ENCODE measurements at places on chromosomes 6 and 20. TPM values are rescaled to one million over a fixed set of nuclear protein-coding genes. Genes with fewer than 3 reads are reported as not detected.

GRCh38 chr6:164042212-164042611 is 627.7 kb downstream of the QKI start:
- DNase-seq: no peak

GRCh38 chr20:14595051-14595450 is 257.6 kb upstream of the FLRT3 start:
- no peak for DNase-seq

DNA sequence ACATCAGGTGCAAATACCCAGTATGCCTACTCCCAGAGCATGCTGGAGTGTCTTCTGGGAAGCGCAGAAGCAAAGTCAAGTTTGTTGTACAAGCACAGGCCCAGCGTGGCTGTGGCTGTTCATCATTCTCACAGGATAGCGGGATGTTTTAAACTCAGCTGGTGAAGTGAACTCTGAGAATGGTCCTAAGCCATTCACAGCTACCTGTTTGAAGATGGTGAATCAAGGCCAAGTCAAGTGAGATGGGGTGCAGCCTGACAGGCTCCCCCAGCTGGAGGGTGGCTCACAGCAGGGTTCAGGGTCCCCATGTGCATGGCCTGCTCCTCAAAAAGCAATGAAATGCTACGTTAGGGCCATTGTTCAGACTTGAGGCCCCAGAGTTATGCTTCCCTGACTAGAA is 304.7 kb upstream of the FOXQ1 start:
- DNase-seq: no peak

GRCh38 chr6:10746915-10747250 is 722 bp upstream of the TMEM14B start:
- DNase-seq: no peak

DNA sequence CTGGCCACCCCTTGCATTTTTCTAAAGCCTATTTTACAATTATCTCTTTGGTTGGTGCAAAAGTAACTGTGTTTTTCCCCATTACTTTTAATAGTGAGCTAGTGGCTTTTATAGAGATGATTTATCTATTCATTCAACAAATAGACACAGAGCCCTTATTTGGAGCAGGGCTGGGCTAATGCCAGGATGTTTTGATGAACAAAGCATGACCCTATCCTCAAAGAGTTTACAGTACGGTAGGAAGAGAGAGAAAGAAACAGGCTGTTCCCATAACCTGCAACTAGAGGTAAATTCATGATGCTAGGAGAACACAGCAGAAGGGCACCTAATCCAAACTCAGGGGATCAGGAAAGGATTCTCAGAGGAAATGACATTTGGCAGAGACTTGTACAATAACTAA is 37.3 kb upstream of the UST start:
- DNase-seq: peak; percentile 25

DNA sequence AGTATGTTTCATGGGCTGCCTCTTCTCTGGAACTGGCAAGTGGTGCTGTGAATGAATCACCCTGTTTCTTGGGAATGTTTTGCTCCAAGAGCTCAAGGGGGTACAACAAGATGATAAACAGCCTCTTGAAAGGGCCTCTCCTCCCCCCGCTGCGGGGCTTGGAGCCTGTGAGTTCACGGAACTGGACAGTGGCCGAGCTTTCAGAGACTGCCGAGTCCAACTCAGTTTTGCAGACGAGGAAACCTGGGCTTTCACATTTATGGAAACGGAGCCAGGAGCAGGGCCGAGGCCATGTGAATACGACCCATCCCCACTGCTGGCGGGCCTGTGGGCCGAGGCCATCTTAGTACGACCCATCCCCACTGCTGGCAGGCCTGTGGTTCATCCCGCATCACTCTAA is 18.2 kb upstream of the SRC start:
- DNase-seq: no peak

- DNase-seq: no peak
Observed at GRCh38 chr6:76810286-76810685, 653.0 kb downstream of the HTR1B start.

GRCh38 chr6:9161731-9162130 is 726.4 kb upstream of the SLC35B3 start:
- no peak for DNase-seq

DNA sequence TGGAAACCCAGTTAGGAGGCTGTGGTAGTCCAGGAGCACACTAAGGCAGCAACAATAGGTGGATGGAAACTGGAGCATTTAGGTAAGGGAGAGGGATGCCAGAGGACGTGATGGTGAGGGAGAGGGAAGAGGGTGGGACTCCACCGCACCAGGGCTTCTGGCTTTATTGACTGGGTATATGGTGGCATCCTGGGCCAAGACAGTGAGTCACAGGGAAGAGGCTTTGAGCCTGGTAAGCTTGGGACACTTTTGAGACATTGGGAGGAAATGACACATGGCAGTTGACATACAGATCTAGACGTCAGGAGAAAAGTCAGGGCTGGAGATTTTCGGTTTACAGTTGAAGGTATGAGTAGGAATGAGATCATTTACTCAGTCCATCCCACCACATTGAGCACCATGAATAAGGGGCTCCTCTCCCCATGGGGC is 14.9 kb downstream of the NT5E start:
- peak; percentile 92 for DNase-seq

DNA sequence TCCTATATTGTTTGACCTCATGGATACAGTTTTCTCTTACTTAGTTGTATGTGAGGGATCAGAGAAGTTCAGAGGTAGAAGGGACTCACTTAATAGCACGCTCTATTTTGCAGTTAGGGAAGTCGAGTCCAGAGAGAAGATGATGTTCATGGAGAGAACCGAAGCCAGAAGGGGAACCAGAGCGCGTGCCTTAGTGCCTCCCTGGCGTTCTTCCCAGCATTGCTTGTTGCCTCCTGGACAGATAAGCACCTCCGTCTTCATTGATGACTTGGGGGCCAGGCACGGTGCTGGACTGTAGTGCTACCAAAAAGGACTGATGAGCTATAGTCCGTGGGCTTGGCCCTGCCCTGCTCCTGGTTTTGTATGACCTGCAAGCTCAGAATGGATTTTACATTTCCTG is 109.8 kb downstream of the RPP40 start:
- DNase-seq: no peak

DNA sequence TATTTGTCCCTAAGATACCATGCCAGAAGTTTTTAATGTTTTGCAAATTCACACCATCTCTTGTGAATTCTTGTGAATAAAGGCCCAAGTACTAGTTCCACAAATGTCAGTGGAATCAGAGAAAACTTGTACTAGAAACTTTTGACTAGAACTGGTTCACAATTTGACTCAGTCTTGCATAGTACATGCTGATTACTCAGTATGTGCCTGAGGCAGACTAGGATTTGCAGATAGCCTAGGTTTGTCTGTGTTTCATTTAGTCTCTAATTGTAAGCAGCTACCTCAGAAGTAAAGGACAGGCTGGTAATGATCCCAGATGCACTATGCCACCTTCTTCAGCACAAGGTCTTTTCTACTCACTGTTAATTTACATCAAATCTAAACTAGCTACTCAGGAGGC is 34.2 kb upstream of the GSTA4 start:
- no peak for DNase-seq

DNA sequence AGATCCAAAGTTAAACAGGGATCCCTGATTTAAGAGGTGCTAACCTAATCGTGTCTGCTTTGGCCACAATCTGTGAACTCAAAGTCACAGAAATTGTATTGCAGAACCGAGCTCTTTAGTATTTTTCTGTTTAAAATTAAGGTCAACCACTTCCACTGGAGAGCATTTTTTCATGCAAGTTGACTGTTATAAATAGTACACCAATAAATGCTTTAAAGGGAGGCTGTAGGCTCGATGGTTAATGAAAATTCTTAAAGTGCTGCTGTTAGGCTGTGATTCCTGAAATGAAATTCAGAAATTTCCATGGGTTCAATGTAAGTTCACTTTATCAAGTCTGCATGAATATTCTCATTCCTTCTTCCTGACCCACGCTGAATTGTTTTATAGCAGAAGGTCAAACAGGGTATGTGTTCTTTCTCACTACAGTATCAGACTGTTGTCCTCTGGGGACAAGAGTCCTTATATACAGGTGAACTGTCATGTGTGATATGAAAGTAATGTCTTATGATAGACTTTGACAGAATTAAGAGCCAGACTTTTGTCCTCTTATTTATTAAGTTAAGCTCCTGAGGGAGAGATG is 92.5 kb upstream of the HDGFL1 start:
- DNase-seq: no peak

- no peak for DNase-seq
Observed at GRCh38 chr6:15442467-15442866, 196.6 kb downstream of the JARID2 start.

- DNase-seq: no peak
Observed at GRCh38 chr6:117924690-117925089, 17.6 kb downstream of the SLC35F1 start.

DNA sequence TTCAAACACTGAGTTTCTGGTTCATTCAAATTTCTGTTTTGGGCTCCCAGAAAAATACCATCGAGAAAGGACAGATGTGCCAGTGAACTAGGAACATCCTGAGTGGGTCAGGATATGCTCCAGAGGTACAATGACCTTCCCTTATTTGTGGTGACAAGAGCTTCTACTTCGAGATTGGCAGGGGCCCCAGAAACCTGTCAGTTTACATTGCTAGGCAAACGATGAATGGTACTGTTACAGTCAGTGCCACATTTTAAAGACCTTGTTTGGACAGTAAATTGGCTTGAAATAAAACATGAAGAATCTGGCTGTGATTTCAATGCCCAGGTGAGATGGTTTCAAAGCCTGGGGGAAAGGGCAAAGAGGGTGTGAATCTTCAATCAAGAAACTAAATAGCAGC is 454.5 kb upstream of the ID4 start:
- DNase-seq: no peak

- DNase-seq: peak; percentile 74
Observed at GRCh38 chr6:39934131-39934757, at the start of gene MOCS1. MOCS1 (minus strand) TSS chr6:39934462; CDS start chr6:39934417, 45 bp downstream.

DNA sequence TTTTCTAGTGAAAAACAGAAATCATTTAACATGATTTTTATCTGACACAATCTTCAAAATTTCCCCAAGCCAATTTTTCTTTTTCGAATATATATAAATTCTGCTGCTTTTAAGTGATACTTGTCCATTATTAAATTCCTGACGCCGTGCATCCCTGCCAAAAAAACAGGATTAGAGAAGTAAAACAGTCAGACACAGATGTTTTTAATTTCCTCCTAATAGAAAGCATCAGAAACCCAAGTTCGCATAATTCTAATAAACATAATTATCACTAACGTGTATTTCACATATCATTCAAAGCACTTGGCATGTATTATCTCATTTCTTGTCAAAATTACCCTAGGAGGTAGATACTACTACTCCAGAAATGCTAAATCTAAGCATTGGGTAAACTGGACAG is 179.5 kb downstream of the ZFP64 start:
- no peak for DNase-seq

- DNase-seq: peak; percentile 52
Observed at GRCh38 chr6:901696-902460, 208.9 kb upstream of the EXOC2 start.

- DNase-seq: no peak
Observed at GRCh38 chr6:68144667-68145066, 490.4 kb upstream of the ADGRB3 start.

DNA sequence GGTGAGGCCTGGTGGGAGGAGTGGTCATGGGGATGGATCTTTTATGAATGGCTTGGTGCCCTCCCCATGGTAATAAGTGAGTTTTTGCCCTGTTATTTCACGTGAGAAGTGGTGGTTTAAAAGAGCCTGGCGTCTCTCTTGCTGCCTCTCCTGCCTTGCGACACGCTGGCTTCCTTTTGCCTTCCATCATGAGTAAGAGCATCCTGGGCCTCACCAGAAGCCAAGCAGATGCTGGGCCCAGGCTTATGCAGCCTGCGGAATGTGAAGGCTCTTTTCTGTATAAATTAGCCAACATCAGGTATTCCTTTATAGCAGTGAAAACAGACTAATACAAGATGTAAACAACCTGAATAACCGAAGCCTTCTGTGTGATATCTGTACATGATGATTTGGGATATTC is 27.6 kb downstream of the VTA1 start:
- no peak for DNase-seq

Gene GSTA2
- total RNA-seq: not detected

Gene NR2E1
- total RNA-seq: not detected

Gene MAS1
- not detected for total RNA-seq

Gene PRSS16
- total RNA-seq: 0.33 TPM

Gene ENPP4
- total RNA-seq: 3.6 TPM

Gene SLC35B2
- total RNA-seq: 631 TPM

Gene DEFB132
- not detected for total RNA-seq

Gene ALDH8A1
- 0.10 TPM for total RNA-seq

Gene STMND1
- total RNA-seq: not detected

Measured in MG63 (cell line).